Smooth muscle cell of bladder (primary cell): ENCODE measurements at places on chromosomes 1 and 21. TPM values are rescaled to one million over a fixed set of nuclear protein-coding genes. Genes with fewer than 3 reads are reported as not detected.

Gene ERVH48-1
- total RNA-seq: not detected in 2 replicates

Gene CFH
- 233 and 238 TPM in 2 replicates for total RNA-seq

Gene IGSF21
- total RNA-seq: not detected in 2 replicates

Gene VPS72
- 37.0 and 40.6 TPM in 2 replicates for total RNA-seq

Gene FMN2
- 3.2 and 5.8 TPM in 2 replicates for total RNA-seq

Gene CIART
- total RNA-seq: 3.0 and 4.6 TPM in 2 replicates

Gene TLR5
- under 0.01 and 0.14 TPM in 2 replicates for total RNA-seq

Gene EPHB2
- 11.0 and 20.7 TPM in 2 replicates for total RNA-seq

Gene TRNP1
- total RNA-seq: 9.7 and 15.7 TPM in 2 replicates

Gene SHISAL2A
- not detected in 2 replicates for total RNA-seq

Gene OR2T12
- total RNA-seq: not detected in 2 replicates

Gene UMODL1
- 0.09 and 0.14 TPM in 2 replicates for total RNA-seq

Gene DENND2D
- total RNA-seq: 6.3 and 10.1 TPM in 2 replicates

Gene LAD1
- 0.28 TPM in 1 of 2 replicates, not detected in the other for total RNA-seq

Gene RGS4
- 6.5 and 30.6 TPM in 2 replicates for total RNA-seq

Gene GIPC2
- total RNA-seq: 0.09 and 0.14 TPM in 2 replicates

Gene GNAT2
- total RNA-seq: 0.28 and 0.37 TPM in 2 replicates

Gene RPE65
- total RNA-seq: not detected in 2 replicates

Gene OR2L8
- total RNA-seq: not detected in 2 replicates

Gene LHX4
- under 0.01 TPM in 2 replicates for total RNA-seq

Gene ETNK2
- 2.3 and 5.4 TPM in 2 replicates for total RNA-seq

Gene NR5A2
- under 0.01 TPM in 1 of 2 replicates, not detected in the other for total RNA-seq

Gene NPR1
- 0.57 and 1.5 TPM in 2 replicates for total RNA-seq

Gene DMBX1
- total RNA-seq: not detected in 2 replicates

Gene UQCRHL
- 4.4 and 11.4 TPM in 2 replicates for total RNA-seq
